ENCODE measurements at places on chromosomes 3 and 15. TPM values are rescaled to one million over a fixed set of nuclear protein-coding genes. Genes with fewer than 3 reads are reported as not detected.

The SLC51B gene
- not detected for total RNA-seq

The ANKRD34C gene
- total RNA-seq: not detected

DNA sequence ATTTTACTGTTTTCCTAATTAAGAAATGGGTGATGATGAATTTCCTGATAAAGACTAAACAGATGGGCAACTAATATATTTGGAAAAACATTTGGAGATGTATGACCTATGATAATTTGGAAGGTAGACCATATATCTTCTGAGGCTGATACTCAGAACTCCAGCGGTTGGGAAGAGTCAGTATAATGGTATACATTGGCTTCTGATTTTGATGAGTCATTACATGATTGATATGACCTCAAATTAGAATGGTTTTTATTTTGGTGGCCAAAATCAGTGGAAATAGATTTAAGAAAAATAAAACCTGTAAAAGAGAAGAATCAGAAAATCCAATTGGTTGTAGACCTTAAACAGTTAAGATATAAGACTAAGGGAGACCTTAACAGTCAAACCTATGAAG lies 496.4 kb upstream of the ALCAM start:
- no peak for DNase-seq

- no peak for DNase-seq
These were observed 251.3 kb upstream of the NR2E3 start for GRCh38 chr15:71559098-71559497.

GRCh38 chr15:70833861-70834765 lies 19.8 kb downstream of the LARP6 start:
- no peak for DNase-seq

The NGLY1 gene
- total RNA-seq: 26.9 TPM

The APEH gene
- total RNA-seq: 57.6 TPM

The SLC12A1 gene
- total RNA-seq: 0.85 TPM

The ANKRD63 gene
- not detected for total RNA-seq

DNA sequence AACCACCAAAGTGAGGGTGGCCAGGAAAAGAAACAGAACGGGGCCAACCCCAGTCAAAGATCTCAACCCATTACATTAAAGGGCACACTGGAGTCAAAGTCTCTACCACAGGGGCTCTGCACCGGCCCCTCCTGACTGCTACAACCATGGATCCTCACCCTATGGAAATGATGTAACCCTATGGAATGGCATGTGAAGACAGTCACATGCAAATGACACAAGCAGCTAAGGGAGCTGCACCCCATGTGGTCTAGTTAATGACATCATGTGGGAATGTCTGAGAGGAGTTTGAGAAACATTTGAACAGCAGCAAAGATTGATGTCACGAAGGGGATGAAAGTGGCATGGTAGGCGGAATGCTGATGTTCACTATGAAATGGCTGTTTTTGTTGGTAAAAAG lies 298.2 kb upstream of the SLCO3A1 start:
- DNase-seq: no peak

- no peak for DNase-seq
These were observed 164.4 kb downstream of the WDR76 start for GRCh38 chr15:43991206-43991605.

- DNase-seq: no peak
These were observed 51.4 kb upstream of the EIF1B start for GRCh38 chr3:40258064-40258463.

DNA sequence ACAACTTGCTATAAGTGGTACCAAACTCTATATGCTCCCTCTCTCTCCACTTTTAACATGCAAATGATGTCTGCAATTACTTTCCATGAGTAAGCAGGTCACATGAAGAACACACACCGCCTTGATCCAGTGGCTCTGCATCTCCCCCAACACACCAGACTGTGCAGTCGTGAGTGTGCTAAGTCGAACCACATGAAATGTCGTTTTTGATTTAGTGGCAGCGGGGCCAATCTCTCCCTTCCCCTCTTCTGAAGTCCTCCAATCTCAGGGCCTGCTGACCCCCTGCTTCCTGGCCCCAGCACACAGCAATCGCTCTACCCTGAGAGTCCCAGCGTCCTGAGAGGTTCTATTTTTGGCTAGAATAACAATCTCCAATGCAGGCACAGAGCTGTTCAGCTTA lies 312.5 kb downstream of the SHQ1 start:
- no peak for DNase-seq

GRCh38 chr3:97957617-97958311 lies 14.5 kb downstream of the RIOX2 start:
- DNase-seq: no peak

DNA sequence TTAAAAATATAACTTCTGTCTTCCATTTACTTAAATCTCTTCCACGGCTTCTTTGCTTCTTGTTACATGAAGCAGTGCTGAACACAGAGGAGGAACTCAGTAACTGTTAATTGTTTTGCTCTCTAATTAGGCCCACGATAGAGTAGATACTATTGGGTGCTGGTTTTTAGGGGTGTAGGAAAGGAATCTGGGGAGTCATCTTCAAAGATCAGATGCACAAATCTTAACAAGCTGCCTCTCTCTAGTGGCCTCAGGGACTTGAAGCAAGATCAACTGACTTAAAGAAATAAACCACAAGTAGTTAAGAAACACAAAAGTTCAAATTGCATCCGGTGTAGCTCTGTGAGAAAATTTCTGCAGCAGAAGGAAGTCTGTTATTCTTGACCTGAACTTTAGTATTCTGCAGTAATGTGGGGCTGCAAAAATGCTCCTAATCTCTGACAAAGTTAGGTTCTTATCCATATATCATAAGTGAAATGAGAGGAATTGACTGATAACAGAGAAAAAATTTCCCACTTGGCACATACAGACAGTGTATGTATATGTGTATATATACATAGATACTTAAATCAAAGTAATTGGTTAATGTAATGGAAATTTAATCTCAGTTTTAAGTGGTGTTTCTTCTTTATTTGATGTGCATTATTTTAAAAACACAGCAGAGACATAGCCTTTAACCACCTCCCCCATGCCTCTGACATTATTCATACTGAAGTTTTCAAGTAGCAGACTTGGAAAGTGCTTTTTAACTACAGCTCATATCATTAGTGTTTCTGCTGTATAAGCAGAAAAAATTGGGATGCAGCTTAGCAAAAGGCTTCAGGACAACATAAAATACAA lies 51.8 kb downstream of the CHST2 start:
- DNase-seq: no peak

The CTDSPL gene
- 59.6 TPM for total RNA-seq

DNA sequence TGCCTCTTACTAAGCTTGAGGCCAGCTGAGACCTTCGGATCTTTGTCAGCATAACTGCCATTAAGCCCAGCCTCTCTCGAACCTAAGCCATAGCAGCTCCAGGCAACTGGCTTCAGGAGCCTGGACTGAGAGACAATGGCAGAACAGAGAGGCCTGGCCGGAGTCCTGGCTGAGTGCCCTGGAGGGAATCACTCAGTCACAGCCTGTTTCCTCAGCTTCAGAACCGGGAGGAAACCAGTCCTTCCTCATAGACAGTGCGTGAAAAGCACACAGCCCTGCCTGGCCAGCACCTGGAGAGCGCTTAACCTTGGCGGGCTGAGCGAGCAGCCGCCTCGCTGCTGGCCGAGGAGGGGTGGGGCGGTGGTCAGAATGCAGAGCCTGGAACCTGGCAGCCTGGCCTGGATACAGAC lies 21.6 kb downstream of the RNU5B-1 start:
- DNase-seq: no peak

The ULK3 gene
- total RNA-seq: 34.9 TPM

The GOLGA6B gene
- total RNA-seq: not detected

The CCNL1 gene
- 387 TPM for total RNA-seq

The CSK gene
- 32.7 TPM for total RNA-seq

The TGM5 gene
- total RNA-seq: not detected

The AMOTL2 gene
- 161 TPM for total RNA-seq

The ZBTB20 gene
- total RNA-seq: 120 TPM

The ARIH1 gene
- total RNA-seq: 28.6 TPM

DNA sequence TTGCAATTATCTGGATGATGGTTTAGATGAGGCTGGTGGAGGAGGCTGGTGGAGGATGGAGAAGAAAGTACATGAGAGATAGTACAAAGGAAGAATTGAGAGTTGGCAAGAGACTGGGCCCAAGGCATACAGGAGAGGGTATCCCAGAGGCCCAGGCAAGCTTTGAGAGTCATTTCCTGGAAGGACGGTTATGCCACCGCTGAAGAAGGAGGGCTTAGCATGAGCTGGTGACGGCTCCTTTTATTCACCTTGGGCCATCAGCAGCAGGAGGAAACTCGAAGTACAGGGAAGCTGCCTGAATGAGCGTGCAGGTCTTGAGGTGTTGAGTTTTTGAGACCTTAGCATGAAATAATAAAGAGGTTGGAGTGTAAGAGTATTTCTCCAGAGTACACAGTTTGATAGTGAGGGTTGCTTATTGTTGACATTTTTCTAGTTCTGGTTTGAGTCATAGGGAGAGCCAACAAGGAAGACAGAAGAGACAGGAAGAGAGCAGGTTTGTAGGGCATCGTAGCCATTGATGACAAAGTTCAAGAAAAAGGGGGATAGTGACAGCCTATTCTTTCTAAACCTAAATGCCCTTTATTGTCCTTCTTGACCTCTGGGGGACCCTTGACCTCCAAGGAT lies 13.8 kb downstream of the THSD4 start:
- DNase-seq: no peak

- DNase-seq: no peak
These were observed 347.2 kb upstream of the UMPS start for GRCh38 chr3:124383051-124383450.

- no peak for DNase-seq
These were observed 60.5 kb upstream of the KLF13 start for GRCh38 chr15:31265871-31266711.

The CIP2A gene
- total RNA-seq: 1.6 TPM

The LTF gene
- 3.0 TPM for total RNA-seq

GRCh38 chr15:75945953-75946352 lies 42.3 kb downstream of the FBXO22 start:
- DNase-seq: no peak

DNA sequence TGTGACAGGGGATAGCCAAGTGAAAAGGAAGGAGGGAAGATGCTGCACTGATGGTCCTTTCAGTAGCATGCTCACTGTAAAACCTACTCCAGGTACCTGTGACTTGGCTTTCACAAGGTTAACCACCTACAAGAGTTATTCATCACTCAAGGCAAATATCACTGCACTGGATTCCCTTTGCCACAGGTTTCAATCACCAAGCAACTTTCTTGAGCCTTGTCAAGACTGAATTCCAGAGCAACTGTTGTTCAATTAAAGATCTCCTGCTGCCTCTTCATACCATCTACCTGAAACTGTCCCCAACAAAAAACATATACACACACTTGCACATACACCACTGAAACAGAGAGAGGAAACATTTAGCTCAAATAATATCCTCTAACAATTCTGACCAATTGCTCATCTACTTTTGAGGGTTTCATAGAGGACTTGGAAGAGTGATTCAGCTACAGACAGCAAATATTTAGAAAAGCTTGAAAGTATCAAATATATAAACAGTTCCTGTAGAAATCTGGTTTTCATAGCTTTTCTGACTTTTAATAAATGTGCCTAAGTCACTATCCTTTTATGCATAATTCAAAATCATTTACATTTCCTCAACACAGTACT lies 6.5 kb downstream of the IGF2BP2 start:
- DNase-seq: no peak

- no peak for DNase-seq
These were observed 61.6 kb downstream of the GJD2 start for GRCh38 chr15:34693053-34693744.

DNA sequence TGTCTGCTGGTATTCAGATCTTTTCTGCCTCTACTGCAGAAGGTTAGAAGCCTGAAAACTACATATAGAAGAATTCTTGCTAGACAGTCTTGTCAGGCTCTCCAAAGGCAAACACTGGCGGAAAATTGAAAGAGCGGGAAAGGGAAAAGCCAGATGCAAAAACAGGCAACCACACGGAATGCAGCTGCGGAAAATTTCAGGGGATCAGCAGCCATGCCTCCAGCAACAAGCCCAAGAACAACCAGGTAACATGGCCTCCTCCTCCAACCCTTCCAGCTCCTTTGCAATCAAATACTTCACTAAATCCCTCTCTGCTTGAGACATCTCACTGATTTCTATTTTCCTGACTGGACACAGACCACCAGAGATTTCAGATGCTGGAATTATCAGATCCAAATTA lies 9.6 kb downstream of the UBP1 start:
- no peak for DNase-seq

The CHRD gene
- 21.7 TPM for total RNA-seq

GRCh38 chr15:88401996-88402656 lies 65.1 kb downstream of the MRPL46 start:
- no peak for DNase-seq

GRCh38 chr15:38128921-38129320 lies 123.7 kb upstream of the SPRED1 start:
- DNase-seq: no peak
